ENCODE measurements at places on chromosomes 7 and 10.
A peak's percentile ranks its signal among the peaks of the same experiment; 100 is the strongest.

DNA sequence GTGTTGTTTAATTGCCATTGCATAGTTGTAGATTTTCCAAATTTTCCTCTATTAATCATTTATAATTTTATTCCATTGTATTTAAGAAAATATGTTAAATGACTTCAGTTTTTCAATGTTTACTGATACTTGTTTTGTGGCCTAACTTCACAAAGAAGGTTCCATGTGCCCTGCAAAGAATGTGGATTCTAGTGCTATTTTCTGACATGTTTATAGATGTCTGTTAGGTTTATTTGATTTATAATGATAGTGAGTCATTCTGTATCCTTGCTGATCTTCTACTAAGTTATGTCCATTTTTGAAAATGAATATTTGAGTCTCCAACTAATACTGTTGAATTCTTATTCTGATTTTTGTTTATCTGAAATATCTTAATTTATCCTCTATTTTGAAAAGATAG is 369.0 kb downstream of the MAGI2 start:
- DNase-seq: no peak

DNA sequence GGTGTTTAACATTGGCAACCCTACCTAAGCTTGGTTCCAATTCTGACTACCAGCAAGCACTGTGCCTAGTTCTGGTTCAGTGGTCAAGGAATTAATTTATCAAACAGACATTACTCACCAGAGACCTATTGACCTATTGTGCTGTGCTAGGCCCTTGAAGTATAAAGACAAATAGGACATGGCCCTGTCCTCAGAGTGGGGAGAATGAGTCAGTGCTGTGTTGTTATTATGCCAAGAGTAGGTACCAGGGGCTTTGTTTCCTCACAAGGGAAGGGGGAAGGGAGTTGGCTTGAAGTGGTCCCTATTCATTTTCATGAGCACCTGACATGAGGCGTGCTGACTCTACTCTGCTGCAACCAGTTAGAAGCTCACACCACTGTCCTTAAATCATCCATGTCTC is 62.6 kb upstream of the PLPP4 start:
- no peak for DNase-seq

DNA sequence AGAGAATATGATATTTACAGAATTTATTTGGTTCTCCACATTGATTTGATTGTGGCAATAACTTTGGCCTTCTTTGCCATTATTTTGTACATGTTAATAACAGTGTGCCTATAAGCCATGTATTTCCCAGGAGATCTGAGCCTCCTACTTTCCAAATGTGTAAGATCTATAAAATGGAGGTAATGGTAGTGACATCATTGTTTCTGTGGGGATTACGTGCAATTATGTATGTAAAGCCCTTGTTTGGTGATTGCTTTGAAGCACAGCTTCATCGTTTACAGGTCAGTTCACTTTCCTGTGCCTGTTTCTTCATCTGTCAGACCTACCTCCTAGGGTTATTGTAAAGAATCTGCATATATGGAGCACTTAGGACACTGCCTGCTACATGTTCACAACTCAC is 17.3 kb downstream of the YAE1 start:
- no peak for DNase-seq

GRCh38 chr7:158957510-158957906 is 101.2 kb downstream of the DYNC2I1 start:
- DNase-seq: no peak

- no peak for DNase-seq
These were observed 77.8 kb downstream of the PDGFA start for GRCh38 chr7:441684-442421.

DNA sequence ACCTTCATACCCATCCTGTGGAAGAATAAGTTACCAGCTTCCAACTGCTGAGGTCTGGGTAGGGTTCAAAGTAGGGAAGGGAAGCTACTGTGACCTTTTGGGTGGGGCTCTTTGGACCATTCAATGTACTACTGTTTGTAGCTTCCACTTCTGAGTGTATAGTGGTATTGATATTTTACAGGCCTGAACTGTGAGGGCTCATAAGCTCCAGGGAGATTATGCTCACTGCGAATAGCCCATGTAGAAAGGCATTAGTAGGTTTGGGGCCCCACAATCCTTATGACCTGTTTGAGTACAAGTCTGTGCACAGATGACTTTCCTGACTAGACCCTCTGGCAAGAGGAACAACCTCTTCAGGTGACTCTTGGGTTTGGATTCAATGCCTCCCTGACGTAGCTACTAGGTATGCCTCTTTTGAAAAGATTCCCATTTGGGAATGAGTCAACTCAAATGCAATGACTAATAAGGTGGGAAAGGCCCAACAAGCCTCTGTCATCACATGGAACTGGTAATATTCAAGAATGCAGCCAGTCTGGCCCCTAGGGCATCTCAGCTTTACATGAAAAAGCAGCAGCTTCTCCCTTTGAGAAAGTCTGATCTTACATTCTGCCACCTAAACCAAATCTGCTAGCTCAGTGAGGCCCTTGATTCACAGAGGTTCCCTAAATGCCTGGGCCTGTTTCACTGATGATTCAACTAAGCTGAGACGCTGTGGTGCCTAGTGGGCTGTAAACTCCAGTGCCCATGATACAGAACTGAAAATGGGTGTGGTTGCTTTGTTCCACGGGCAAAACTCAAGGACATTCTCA is 79.8 kb downstream of the ABI1 start:
- DNase-seq: peak; percentile 31

GRCh38 chr10:43287056-43288007 is 20.5 kb upstream of the RASGEF1A start:
- DNase-seq: no peak

GRCh38 chr7:74012842-74013249 is 15.1 kb upstream of the ELN start:
- DNase-seq: peak; percentile 88

- DNase-seq: no peak
These were observed 25.7 kb downstream of the CYP3A7 start for GRCh38 chr7:99709260-99709659.

GRCh38 chr7:125654076-125654475 is 724.5 kb upstream of the POT1 start:
- no peak for DNase-seq

DNA sequence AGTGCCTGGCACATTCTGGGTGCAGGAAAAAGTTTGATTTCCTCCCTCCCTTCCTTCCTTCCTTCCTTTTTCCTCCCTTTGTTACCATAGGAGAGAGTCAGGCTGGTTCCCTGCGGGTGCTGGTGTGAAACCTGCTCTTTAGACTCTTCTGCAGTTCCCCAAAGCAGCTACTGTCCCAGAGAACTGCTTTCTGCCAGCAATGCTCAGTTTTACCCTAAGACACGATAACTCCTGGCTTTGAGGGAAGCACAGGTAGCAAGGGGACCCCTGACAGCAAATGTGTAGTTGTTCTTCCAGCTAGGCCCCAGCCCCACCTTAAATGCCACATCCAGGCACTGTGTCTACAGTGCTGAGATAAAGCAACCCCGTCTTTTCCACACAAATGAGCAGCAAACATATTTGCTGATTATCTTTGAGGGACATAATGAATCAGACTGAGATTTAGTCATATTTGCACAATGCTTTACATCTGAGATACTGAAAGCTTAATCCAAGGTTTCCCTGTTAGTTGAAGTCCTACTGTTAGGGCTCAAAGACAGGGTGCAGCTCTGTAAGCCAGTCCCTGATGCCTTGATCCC is 55.5 kb downstream of the MET start:
- no peak for DNase-seq

DNA sequence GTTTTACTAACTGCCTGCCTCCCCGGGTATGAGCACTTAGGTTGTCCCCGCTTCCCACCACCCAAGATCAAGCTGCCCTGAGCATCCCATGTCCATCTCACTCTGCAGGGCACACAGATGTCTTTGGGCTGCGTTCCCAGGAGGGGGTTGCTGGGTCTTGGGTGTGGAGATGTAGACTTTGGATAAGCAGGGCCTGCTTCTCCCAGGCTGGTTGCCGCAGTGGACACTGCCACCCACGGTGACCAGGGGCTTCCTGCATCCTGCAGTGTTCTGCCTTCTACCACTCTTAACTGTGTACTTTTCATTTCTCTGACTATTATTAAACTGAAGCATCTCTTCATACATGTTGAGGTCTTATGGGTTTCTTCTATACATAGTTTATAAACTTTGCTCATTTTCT is 70.0 kb downstream of the DOCK1 start:
- no peak for DNase-seq

DNA sequence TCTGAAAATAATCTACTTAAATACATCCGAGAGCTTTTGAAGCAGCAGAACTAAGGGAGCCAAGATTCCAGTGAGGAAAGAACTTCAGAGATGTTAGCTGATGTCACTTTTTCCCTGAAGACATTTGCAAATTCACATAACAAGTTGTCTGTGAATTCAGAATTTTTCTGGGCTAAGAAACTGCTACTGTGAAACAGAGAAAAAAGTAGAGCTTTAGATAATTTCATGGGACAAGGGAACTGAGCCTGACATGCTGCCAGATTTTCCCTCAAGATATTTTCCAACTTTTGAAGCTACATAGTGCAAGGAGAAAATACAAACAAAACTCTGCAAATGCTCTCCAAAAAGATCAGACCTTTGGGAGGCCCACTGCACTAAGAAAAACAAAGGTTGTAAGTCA is 484.2 kb downstream of the ANKRD7 start:
- no peak for DNase-seq

DNA sequence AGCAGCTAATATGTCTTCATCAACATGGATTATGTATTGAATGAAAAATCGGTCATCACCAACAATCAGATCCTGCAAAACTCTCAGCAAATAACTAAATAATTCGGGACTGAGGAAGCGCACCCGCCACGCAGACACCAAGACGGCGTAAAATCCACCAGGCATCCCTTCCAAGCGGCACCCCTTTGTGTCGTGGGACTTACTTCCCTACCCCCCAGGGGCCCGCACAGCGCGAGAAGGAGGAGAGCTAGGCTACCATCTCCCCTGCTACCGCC is 721 bp downstream of the ARL3 start:
- no peak for DNase-seq

GRCh38 chr7:33714208-33714607 is 191.1 kb upstream of the BMPER start:
- no peak for DNase-seq

DNA sequence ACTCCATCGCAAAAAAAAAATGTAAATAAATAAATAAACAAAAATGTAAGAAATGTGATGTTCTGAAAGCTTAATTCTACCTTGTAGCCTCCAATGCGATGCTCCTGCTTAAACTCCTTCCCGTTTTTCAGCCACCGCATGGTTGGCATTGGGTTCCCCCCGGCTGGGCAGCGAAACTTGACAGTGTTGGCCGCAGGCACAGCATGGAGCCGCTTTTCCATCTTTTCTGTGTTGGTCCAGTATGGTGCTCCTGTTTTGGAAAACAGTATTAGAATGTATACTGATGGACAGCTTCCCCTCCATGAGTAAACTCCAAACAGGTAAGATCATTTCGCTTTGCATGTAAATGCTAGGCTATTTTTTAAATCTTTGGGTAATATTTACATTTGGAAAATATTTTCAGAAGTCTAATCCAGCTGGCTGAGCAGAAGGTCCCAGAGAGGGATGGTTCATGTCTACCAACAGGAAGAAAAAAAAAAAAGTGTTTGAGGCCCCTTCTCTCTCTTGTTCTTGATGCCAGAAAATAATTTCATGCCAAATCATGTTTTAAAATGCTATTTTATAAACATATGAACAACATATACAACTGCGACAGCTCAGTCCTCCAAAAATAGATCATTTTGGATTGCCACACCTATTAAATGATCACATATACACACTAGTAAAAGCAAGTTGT is 46.9 kb downstream of the FGFR2 start:
- no peak for DNase-seq

GRCh38 chr7:136665878-136666509 is 202.5 kb upstream of the CHRM2 start:
- no peak for DNase-seq

GRCh38 chr10:119724593-119725516 is 995 bp upstream of the INPP5F start:
- peak; percentile 43 for DNase-seq
